ENCODE measurements at places on chromosomes 7 and 10.

DNA sequence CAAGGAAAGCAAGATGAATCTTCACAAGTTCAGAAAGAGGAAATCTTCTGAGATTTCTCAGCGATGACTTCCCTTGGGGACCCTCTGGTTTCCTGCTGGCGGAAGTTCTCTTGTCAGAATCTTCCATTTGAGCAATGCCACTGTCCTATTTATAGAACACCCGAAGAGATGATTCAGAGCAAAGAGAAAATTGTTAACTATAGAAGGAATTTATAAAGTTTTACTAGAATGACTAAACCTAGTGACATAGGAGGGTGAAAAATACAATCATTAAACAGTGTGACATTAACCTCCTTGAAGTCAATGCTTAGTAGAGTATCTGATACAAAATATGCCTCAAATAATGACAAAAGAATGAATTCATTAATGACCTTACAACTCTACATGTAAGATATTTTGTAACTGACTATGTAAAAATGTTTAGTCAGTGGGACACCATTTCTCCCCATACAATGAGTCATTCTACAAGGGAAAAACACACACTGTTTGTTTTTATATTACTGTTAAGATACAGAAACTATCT is 206.5 kb upstream of the CNTNAP2 start:
- DNase-seq, result no peak

GRCh38 chr10:4651404-4652037 is 174.5 kb upstream of the AKR1E2 start:
- no peak for DNase-seq

DNA sequence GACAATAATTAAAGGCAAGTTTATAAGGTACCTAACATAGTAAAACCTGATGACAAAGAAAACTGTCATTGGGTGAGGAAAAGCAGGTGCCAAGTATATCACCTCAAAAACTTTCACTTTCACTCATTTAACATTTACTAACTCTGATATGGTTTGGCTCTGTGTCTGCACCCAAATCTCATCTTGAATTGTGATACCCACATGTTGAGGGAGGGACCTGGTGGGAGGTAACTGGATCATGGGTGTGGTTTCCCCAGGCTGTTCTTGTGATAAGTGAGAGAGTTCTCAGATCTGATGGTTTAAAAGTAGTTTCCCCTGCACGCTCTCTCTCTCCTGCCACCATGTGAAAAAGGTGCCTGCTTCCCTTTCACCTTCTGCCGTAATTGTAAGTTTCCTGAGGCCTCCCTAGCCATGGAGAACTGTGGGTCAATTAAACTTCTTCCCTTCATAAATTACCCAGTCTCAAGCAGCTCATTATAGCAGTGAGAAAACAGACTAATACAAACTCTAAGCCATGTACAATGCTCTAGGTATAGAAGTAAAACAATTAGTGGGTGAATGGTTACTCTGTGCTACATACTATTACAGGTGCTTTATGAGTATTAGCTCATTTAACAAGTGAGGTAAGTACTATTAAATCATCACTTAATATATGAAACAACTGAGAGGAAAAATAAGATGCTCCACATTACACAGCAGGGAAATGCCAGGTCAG is 199.0 kb downstream of the CHCHD3 start:
- DNase-seq, result no peak

DNA sequence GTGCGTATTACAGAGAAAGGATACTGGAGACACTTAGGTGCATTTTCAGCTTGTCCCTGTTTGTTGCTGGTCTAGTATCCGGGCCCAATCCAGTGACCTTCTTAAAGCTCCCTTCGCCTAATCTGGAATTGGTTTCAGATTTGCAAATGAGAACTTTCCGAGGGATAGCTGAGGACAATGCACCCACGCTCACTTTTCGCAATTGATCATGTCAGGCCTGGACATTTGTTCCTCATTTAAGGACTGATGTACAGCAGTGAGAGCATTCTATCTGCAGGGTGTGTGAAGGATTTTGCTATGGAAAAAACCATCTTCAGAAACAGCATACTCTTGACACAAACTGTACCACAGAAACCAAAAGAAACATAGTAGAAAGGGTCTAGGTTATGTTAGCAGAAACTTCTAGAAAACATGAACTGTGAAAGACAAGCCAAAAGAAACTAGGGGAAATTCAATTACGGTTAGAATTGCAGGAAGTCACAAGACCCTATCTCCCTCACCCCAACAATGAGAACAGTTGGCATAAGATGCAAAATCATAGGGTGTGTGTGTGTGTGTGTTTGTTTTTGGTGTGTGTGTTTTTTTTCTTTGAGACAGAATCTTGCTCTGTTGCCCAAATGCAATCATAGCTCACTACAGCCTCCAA is 331.1 kb downstream of the CALN1 start:
- no peak for DNase-seq

DNA sequence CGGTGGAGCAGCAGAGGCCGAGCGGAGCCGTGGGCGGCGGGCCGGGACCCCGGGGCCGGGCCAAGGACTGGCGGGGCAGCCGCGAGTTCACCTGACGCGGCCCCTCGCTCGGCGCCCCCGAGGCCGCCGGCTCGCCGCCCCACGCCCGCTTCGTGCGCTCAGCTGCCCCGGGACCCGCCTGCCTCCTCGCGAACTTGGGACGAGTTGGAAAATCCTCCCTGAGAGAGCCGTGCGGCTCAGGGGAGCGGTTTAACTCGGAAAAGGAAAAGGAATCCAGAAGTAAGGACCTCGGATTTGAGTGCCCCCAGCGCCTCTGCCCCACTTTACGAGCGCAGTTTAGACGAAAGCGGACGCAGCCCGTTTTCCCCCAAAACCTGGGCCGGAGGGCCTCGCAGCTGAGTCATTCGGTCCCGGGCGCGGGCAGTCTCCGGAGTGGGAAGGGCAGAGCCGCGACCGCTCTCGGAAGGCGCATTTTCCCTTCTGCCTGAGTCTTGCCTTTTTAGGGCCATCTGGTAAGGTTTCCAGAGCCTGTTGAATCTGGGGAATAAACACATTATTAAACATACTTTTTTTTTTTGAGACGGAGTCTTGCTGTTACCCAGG is 744 bp downstream of the CREM start:
- DNase-seq, result peak; percentile 54

DNA sequence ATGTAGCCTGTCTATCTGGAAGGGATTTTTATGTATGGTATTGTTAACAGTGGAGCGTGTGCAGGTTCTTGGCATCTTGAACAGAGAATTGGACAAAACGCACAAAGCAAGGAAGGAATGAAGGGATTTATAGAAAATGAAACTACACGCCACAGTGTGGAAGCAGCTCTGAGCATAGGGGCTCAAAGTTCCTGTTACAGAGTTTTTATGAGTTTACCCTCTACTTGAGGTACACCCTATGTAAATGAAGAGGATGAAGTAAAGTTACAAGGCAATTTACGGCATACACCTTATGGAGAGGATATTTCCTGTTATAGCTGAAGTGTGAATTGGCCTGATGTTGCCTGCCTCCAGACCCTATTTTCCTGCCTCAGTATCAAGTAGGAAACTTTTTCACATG is 33.3 kb downstream of the FANK1 start:
- no peak for DNase-seq

GRCh38 chr7:30644286-30644955 is 37.8 kb downstream of the CRHR2 start:
- DNase-seq, result no peak

GRCh38 chr7:49172639-49173038 is 248.3 kb downstream of the CDC14C start:
- no peak for DNase-seq

- DNase-seq, result peak; percentile 63
Measured at GRCh38 chr7:23106057-23106822, 655 bp downstream of the KLHL7 start.

GRCh38 chr7:1693419-1693990 is 23.4 kb downstream of the ELFN1 start:
- DNase-seq, result no peak

DNA sequence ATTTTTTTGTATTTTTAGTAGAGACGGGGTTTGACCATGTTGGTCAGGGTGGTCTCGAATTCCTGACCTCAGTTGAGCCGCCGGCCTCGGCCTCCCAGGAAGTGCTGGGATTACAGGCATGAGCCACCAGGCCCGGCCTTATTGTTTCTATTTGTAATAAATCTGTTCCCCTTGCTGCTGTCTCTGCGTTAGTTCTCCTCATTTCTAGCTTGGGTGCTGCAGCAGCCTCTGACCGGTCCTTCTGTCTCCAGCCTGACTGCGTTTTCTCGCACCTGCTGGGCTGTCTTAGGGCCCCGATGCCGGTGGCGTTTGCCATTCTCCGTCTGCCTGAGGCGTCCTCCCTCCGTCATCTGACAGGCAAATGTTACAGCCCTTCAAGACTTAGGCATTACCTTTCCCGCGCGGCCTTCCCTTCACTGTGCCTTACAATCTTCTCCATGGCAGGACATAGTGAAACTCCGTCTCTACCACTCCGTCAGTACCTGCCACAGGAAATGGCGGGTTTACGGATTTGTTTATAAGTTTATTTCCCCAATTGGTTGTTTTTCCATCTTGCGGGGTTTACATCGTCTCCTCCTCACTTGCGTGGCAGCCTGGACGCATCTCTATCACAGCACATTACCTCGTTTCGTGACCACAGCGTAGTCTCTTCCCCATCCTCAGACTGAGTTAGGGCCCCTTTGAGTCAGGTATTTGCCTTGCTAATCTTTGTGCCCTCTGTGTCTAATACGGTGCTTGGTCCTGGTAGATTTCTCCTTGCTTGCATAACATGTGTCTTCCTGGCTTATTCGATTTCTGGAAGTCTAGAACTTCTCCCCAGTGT is 2.3 kb upstream of the GIMAP8 start:
- DNase-seq, result no peak

- no peak for DNase-seq
Measured at GRCh38 chr7:127764681-127765080, 112.7 kb downstream of the SND1 start.

GRCh38 chr7:94710256-94710655 is 54.3 kb upstream of the SGCE start:
- no peak for DNase-seq

GRCh38 chr10:88565072-88565471 is 18.0 kb downstream of the RNLS start:
- DNase-seq, result no peak

DNA sequence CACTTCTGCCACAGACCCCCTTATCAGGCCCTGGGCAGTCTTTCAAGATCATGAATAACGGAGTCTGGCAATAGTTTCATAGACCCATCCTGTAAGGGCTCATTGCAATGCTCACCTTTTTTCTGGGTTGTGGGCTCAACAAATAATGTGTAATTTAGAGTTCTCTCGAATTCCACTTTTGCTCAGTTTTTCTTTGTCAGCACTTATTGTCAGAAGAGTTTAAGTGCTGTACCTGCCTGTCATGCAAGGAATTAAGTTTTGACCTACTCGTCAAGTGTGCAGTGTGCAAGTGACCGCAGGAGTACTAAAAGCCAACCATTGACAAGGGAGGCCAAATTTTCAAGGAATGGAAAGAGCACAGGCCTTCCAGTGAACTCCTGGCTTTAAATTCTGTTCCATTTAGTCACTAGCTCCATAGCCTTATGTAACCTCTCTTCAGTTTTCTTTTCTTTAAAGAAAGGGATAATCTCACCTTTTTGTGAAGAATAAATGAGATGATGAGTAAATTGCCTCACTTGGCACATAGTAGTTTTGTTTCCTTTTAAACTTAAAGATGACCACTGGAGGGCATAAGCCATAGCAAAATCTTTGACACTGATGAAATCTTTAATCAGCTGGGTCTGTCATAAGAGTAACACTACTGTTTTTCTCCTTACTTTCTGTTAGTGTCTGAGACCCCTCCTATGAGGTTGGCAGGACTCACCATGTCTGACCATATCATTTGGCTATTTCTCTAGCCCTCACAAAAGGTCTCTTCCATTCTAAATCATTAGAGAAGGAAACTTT is 313.3 kb downstream of the TYW1 start:
- no peak for DNase-seq
